ENCODE measurements at places on chromosomes 11 and 22.

DNA sequence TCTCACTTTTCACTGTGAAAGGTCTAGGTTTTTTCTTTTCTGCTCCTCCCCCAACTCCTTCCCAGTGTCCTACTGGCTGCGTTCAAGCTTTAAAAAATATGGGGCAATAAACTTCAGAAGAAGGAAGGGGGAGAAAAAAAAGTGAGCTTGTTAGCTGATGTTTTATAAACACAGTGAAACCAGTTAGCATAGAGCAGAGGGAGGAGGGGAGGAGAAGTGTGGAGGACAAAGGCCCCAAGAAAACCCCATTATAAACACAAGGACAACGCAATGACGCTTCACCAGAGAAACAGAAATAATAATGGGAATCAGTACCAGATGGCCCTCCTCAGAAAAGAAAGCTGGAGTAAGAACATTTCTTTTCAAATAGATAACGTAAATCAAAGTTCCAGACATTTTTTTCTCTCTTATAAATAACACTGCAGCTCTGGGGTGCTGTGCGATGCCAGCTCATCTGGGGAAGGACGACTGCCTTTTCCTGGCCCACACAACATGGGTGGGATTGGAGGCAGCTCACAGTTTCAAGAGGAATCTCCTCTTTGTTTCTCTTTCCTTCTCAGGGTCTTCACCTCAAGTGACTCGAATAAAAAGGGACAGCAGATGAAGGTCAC, 235.4 kb upstream of the NARS2 start:
- DNase-seq: no peak

- DNase-seq: peak; percentile 55
Measured at GRCh38 chr22:25777870-25778269, 35.9 kb downstream of the MYO18B start.

- no peak for DNase-seq
Measured at GRCh38 chr11:132139181-132139580, 768.8 kb downstream of the NTM start.

GRCh38 chr11:67027943-67028542, 5.1 kb downstream of the SYT12 start:
- DNase-seq: no peak

- DNase-seq: no peak
Measured at GRCh38 chr22:48118654-48119053, 1356.2 kb downstream of the TBC1D22A start.

- DNase-seq: no peak
Measured at GRCh38 chr11:111598148-111598547, 4.1 kb upstream of the SIK2 start.

DNA sequence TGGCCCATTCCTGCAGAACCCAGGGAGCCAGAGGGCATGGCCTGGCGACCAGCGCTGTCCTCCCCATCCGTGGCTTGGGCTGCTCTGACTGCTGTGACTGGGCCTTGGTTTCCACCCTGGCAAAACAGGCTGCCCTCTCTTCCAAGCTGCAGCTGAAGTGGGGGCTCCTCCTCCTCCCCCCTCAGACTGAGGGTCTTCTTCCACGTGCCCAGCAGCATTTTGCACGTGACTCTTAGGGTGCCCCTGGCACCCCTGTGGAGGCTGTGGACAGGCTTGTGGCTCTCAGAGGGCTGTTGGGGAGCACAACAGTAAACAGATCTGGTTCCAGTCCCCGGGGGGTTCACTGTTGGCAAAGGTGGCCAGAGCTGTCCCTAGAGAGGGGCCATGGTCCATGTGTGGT, 51.4 kb downstream of the PISD start:
- no peak for DNase-seq

GRCh38 chr11:1482581-1483444, 3.8 kb downstream of the MOB2 start:
- DNase-seq: no peak

- no peak for DNase-seq
Measured at GRCh38 chr11:20912922-20913512, 243.6 kb downstream of the NELL1 start.

GRCh38 chr11:111259896-111260295, 14.4 kb downstream of the POU2AF2 start:
- DNase-seq: peak; percentile 6

DNA sequence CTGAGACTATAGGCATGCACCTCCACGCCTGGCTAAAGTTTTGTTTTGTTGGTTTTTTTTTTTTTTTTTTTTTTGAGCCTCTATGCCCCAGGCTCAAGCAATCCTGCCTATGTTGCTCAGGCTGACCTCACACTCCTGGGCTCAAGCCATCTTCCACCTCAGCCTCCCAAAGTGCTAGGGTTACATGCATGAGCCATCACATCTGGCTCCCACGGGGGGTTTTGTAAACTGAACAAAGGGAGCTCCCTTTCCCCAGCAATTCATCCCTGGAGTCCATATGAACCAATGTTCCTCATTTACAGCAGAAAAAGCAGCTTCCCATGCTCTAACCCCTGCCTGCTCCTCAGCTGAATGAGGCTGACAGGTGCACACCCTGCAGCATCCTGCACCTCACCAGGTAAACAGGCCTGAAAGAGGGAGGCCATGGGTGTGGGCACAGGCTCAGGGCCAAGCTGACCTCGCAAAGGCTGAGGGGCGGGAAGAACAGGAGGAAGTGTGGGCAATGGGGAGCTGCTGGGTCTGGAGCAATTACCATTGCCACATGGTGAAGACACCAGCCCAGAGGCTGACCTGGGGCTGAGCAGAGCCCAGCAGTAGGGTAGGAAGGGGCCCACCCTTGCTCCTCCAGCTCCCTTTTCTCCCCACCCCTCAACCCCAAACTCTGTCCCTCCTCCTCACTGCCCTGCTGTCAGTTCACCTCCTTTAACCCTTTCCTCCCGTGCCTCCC, 58.2 kb downstream of the RBX1 start:
- no peak for DNase-seq

- DNase-seq: no peak
Measured at GRCh38 chr11:315051-315481, 1.2 kb downstream of the IFITM1 start.

GRCh38 chr11:65863889-65864705, 3.9 kb downstream of the MUS81 start:
- DNase-seq: no peak

- DNase-seq: no peak
Measured at GRCh38 chr22:43825651-43826050, 13.5 kb upstream of the EFCAB6 start.

GRCh38 chr11:61066645-61067044, 35.6 kb upstream of the CD5 start:
- DNase-seq: no peak

- no peak for DNase-seq
Measured at GRCh38 chr11:105407101-105407500, 202.8 kb upstream of the GRIA4 start.

GRCh38 chr22:29951791-29952413, 68.9 kb downstream of the MTMR3 start:
- no peak for DNase-seq

- DNase-seq: no peak
Measured at GRCh38 chr11:114864896-114865295, 186.6 kb downstream of the NXPE2 start.

GRCh38 chr22:36339171-36340065, 48.3 kb downstream of the MYH9 start:
- DNase-seq: peak; percentile 60

- DNase-seq: peak; percentile 79
Measured at GRCh38 chr11:64894070-64894811, 15.8 kb upstream of the EHD1 start.

- DNase-seq: peak; percentile 91
Measured at GRCh38 chr22:29842740-29843139, 4.7 kb upstream of the ASCC2 start.

- DNase-seq: no peak
Measured at GRCh38 chr11:95361180-95361579, 130.2 kb upstream of the SESN3 start.

- no peak for DNase-seq
Measured at GRCh38 chr11:113468726-113469345, 6.4 kb downstream of the DRD2 start.

DNA sequence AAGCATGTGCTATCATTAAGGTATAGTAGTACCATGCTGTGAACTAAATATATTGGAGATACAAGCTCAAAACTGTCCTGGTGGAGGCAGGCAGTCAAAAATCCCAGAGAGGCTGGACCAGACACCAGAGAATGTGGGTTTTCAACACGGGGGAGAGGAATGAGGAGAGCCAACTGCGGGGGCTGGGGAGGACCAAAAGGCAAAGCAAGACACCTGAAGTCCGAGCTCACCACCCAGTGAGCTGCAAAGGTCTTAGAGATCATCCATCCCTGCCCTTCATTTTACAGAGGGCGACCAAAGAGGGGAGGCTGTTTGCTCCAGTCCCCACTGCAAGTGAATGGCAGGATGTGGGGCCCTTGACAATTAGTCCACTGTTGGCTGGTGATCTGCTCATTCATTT, 10.0 kb downstream of the RIBC2 start:
- DNase-seq: no peak

DNA sequence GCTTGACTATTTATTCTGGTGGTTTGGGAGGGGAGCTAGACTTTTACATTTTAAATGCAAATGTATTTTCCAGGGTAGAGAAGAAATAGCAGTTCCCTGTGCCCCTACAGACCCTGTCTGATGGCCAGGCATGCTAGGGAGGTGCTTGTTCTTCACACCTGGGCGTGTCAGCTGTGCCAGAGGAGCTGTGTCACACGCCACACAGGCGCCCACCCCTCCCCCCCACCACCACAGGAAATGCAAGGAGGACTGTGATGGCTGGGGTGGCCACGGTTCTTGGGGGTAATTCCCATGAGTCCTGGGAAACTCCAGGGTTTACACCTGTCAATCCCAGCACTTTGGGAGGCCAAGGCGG, 82.2 kb downstream of the FLI1 start:
- no peak for DNase-seq

DNA sequence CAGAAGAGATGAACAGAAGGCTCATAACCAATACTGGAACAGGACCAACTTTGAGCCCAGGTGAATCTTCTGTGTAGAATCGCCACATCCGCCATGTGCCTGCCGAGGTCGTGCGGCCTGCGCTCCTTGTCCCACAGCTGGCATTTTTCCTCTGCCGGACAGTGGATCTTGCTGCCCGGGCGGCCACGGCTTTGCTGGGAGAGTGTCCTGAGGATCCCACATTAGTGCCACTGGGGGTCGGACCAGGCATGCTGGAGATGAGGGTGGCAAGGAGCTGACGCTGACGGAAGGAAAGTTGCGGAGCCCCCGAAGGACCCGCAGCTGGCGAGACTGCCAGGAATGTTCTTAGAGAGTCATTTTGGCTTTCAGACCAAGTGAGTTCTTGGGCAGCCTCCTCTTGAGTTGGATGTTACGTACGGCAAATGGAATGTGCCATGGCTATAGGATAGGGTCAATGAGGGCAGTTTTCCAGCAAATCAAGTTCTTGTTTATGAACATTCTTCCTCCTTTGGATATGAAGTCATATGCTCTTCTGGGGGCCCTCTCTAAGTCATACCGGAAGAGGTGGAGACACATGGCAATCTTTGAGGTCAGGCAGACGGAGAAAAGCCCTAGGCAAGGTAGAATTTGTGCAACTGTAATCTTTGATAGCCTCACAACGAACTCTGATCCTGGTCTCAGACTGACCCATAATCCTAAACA, 57.4 kb upstream of the NUP160 start:
- no peak for DNase-seq

- DNase-seq: peak; percentile 75
Measured at GRCh38 chr11:103805688-103806009, 230.8 kb upstream of the DDI1 start.

DNA sequence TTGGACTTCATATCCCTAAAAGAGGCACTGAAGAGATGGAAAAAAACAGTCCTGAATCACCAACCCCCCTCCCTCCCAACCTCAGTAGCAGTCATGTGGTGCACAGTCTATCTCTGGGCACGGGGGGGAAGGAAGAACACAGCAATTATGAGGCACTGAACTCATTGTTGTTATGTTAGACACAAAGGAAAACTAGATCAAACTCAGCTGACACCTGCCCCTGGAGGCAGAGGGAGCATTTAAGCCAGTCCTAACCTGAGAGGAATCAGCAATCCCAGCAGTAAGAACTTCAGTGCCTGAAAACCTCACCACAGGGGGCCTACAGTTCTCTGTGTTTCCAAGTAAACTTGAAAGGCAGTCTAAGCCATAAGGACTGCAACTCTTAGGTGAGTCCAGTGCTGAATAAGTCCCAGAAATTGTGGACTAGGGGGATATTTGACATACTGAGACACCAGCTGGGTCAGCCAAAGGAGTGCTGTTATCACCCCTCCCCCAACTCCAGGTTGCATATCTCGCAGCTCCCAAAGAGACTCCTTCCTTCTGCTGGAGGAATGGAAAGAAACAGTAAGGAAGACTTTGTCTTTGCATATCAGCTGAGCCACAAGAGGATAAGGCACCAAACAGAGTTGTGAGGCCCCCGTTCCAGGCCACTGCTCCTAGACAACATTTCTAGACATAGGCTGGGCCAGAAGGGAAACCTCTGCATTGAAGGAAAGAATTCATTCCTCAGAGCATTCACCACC, 72.5 kb downstream of the GLYATL1 start:
- no peak for DNase-seq

- DNase-seq: no peak
Measured at GRCh38 chr11:64132191-64132771, 33.6 kb downstream of the MACROD1 start.

GRCh38 chr22:41094041-41094593, 1.7 kb downstream of the EP300 start:
- peak; percentile 24 for DNase-seq

DNA sequence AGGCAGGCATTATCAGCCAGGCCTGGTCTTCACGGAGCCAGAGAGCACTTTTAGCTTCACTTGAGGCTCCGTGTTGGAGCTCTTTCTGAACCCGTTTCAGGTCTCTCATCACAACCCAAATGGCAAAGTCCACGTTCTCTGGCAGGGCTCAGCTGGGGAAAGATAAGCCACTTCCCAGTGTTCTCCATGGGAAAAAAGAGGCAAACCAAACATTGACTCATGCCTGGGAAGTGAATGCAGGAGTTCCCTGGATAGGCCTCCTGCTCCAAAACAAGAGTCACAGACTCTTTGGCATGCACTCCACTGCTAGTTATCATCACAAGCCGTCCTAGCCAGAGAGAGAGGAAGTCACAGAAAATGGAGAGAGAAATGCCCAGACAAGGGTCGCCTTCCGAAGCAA, 11.6 kb downstream of the OPCML start:
- DNase-seq: no peak

DNA sequence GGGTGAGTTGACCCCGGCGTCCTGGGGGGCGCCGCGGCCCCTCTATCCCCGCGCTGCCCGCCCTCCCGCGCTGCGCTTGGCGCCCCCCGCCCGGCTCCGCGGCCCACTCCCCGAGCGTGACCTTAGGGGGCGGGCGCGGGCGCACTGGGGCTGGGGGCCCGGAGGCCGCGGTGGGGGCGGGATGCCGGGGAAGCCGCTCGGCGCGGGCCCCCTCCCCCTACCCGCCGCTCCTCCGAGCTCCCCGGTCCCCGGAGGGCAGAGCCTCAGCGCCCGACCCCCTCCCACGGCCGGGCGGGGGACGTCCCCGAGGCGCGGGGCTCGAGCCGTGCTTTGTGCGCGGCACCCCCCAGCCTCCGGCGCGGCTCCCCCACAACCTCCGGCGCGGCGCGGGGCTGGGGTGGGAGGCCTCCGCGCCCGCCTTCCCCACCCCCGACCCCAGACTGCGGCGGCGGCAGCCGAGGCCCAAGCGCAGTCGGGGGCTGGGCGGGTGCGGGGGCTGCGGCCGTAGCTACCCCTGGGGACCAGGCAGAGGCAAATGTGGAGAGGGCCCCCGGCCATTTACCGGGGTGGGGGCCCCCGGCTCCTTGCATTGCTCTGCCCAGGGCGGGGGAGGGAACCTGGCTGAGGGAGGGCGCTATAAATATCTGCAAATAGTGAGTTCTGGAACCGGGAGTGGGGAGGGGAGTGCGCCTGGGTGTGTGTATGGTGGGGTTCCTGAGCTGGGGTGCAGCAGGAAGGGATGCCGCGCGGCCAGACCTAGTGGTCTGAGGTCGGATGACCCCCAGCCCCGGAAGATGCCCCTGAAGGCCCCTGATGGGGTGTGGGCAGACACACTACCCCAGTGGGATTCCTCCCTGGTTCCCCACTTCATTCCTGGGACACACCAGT, 988 bp downstream of the MGAT3 start:
- DNase-seq: no peak
